ENCODE measurements at places on chromosomes 12 and 14. TPM values are rescaled to one million over a fixed set of nuclear protein-coding genes. Genes with fewer than 3 reads are reported as not detected.

- no peak for DNase-seq
Observed at GRCh38 chr12:26378711-26379110, 183.3 kb downstream of the SSPN start.

DNA sequence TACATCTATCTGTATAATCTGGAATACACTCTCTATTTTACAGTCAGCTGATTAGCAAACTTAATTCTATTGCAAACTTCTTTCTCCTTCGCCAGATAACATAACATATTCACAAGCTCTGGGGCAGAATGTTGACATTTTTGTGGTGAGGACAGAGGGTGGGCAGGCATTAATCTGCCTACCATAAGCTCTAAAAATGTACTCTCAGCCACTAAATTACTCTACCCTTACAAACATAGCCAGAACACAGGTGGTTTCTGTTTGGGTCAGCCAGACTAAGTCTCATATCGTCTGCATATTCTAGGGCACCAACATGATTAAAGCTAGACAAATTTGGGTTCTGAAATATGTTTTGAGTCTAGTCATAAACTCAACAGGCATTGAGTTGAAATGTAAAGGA, 90.1 kb downstream of the SLC6A15 start:
- DNase-seq = peak; percentile 37

- DNase-seq = no peak
Observed at GRCh38 chr12:122724641-122725243, 5.9 kb downstream of the HCAR1 start.

DNA sequence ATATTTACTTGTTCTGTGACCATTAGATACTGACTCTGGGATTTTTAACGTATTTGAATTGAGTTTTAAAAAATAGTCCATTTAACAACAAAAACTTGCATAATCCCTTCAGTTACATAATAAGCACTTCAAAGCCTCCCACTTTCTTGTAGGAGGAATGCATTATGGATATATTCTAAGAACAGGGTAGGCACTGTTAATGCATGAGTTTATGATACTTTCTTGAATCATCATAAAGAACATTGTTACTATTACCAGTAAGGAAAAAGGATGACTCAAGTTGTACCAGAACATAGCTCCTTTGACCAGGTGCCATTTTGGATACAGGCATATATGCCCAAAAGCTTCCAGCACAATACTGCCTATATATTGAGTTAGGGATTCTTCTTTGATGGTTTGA, 671.4 kb downstream of the GALC start:
- DNase-seq = no peak

DNA sequence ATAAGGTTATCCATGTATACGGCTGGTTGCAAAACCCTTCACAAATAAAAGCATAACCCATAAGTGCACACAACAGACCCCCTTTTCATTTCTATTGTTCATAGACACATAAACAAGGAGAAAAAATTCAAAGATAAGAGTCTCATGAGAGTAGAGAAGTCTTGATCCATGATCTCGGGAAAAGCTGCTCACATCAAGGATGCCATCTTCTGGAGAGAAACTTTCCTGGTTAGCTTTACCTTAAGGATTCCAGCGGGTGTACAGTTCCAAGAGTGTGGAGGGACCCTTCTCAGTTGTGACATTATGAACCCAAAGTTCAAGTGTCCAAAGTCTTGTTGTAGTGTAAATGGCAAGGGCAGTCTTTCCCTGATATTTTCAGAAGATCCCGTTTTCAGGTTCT, 144.5 kb downstream of the LLPH start:
- DNase-seq = no peak

DNA sequence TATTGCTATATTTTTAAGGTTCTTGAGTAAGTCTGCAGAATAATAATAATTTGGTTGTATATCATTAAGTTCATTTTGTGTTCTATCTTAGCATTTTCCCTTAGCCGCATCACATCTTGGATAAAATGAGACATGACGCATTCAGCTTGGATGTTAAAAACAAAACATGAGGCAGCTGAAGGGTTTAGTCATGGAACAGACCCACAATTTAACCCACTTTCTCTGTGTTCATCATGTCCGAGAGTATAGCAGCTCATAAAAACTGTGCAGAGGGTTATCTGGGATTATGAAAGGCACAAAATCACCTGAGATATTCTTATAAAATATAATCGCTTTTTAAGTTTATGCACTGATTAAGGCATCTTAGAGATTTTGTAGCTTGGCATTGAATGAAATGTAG, 219.3 kb downstream of the TRHDE start:
- DNase-seq = peak; percentile 45

DNA sequence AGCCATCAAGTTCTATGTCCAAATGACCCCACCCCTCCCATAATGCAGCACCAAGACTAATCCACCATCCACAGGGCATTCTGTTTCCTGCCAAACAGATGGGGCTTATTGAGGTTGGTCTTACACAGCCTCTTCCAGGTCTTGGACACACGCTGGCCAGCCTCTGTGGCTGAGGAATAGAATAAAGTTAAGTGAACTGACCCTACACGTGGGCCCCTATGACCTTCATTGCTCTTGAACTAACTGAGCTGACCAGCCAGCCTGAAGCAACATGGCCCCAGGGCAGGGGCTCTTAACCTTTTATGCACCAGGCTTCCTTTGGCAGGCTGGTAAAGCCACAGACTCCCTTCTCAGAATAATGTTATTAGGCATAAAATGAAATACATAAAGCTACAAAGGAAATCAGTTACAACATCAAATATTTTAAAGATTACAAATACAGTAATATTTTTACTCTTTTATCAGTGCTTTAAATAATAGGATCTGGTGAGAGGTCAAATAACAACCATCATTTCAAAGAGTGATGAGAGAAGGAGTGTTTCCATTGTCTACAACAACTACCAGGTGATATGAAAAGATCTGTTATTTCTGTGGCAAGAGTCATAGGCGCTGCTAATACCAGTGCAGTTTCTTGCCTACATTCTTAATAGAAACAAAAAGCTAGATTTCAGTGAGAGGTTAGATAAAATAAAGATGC, 192.9 kb upstream of the NUDT4 start:
- no peak for DNase-seq

HOXC11 gene
- 0.08 TPM for polyA plus RNA-seq

- peak; percentile 27 for DNase-seq
Observed at GRCh38 chr12:122793685-122794106, 19.3 kb downstream of the CCDC62 start.

GPR135 gene
- polyA plus RNA-seq = 4.4 TPM

INHBC gene
- 0.16 TPM for polyA plus RNA-seq

- DNase-seq = no peak
Observed at GRCh38 chr12:124577986-124578385, 10.6 kb upstream of the NCOR2 start.

DNA sequence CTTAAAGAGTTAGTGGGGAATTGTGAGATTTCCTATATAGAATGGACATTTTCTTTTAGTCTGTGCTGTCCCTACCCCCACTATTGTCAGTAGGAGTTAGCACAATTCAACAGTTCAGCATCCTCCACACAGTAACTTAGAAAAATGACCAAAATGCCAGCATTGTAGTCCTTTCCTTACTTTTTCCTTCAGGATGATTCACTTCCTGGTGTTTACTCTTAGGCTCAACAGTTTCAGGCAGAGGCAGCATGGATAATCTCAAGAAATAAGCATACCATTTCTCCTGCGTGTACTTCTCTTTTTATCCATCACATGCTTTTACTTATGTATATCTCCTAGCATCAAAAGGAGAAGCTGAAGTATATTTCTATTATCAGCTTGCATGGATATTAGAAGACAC, 683.4 kb downstream of the SLC16A7 start:
- no peak for DNase-seq

- DNase-seq = no peak
Observed at GRCh38 chr12:120684523-120684932, 2.4 kb upstream of the MLEC start.

- DNase-seq = no peak
Observed at GRCh38 chr12:124036171-124036598, 63.2 kb downstream of the ZNF664 start.

- DNase-seq = peak; percentile 73
Observed at GRCh38 chr14:85471744-85472143, 58.2 kb upstream of the FLRT2 start.

DNA sequence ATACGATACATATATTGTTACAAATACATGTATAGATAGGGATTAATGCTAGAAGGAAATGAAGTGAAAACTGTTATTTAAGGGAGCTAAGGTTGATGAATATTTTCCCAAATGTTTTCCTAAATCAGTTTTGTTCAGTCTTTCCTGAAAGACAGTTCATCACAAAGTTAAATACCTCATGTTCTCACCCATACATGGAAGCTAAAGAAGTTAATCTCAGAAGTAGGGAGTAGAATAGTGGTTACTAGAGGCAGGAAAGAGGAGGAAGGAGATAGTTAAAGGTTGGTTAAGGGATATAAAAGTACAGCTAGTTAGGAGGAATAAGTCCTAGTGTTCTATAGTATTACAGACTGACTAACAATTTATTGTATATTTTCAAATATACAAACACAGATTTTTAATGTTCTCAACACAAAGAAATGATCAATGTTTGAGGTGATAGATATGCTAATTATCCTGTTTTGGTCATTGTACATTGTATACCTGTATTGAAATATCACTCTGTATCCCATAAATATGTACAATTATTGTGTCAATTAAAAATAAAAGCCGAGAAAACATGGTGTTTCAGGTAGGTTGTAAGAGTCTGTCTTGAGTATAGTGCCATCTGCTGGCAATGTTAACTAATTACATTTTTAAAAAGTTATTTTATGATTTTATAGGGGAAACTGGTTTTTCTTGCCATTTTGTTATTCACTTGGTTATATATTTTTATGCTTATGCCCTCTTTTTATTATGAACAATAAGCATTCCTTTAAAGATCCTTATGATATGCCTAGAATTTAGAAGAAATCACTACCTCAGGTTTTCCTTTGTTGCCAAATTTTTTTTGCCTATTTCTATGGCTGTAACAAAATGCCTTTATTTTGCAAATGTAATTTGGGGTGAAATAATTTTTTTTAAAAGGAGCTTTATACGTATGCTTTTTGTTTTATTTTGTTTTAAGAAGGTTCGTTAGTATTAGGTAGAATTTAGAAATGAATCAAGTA, 26.9 kb downstream of the ZDHHC17 start:
- peak; percentile 12 for DNase-seq

GRCh38 chr12:66596199-66596598, 82.7 kb downstream of the GRIP1 start:
- peak; percentile 26 for DNase-seq

GRCh38 chr14:34201909-34202637, 251.2 kb upstream of the EGLN3 start:
- DNase-seq = no peak

PPP1R36 gene
- polyA plus RNA-seq = 0.56 TPM

- DNase-seq = no peak
Observed at GRCh38 chr14:93705513-93706156, 82.7 kb downstream of the PRIMA1 start.

CLMN gene
- 1.6 TPM for polyA plus RNA-seq

ZDHHC22 gene
- 0.76 TPM for polyA plus RNA-seq

- no peak for DNase-seq
Observed at GRCh38 chr12:46303039-46303666, 34.3 kb upstream of the SLC38A1 start.

- no peak for DNase-seq
Observed at GRCh38 chr14:100110816-100111215, 45.6 kb downstream of the EVL start.

- DNase-seq = no peak
Observed at GRCh38 chr14:56145181-56145769, 27.1 kb downstream of the PELI2 start.

- no peak for DNase-seq
Observed at GRCh38 chr12:12521888-12522287, 40.8 kb downstream of the DUSP16 start.

DNA sequence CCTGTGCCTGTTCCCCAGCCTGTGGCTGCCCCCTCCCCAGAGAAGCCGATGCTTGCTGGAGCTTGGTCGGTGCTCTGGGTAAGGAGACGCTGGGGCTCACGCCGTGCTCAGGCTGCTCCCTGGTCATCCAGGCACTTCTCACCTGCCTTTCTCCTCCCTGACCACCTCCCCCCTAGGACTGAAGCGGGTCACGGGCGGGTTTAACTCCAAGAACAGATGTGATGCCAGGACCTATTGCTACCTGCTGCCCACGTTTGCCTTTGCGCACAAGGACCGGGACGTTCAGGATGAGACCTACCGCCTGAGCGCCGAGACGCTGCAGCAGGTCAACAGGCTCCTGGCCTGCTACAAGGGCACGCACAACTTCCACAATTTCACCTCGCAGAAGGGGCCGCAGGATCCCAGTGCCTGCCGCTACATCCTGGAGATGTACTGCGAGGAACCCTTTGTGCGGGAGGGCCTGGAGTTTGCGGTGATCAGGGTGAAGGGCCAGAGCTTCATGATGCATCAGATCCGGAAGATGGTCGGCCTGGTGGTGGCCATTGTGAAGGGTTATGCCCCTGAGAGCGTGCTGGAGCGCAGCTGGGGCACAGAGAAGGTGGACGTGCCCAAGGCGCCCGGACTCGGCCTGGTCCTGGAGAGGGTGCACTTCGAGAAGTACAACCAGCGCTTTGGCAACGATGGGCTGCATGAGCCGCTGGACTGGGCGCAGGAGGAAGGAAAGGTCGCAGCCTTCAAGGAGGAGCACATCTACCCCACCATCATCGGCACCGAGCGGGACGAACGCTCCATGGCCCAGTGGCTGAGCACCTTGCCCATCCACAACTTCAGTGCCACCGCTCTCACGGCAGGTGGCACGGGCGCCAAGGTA, 8.4 kb upstream of the EP400 start:
- DNase-seq = no peak

BDKRB2 gene
- 3.3 TPM for polyA plus RNA-seq

FOXN4 gene
- 0.07 TPM for polyA plus RNA-seq

DNA sequence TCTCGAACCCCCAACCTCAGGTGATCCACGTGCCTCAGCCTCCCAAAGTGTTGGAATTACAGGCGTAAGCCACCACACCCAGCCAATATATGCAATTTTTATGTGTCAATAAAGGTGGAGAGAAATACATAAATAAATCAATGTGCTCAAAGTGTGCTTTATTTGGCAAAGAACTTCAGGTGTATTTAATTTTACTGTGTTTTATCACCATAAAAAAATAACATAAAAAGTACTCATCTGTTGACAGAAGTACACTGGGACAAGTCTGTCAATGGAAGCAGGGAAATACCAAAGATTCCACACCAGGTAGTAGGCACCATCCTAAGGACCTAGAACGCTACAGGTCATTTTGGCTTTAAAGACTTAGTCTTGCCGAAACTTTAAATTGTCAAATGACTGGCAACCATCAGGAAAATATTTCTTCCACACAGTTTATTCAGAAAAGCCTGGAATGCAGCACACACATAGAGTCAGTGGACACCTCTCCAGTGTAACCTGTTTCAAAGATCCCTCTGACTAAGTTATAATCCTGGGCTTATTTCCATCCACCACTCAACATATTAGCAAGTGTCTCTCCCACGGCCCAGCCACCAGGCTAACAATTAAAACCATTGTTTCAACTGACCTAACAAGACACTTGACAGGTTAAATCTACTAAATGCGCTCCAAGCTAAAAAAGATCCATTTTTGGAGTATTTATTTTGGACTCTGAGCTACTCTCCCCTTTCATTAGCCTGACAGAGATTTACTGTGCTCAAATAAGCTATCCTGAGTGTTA, 4.2 kb downstream of the ERO1A start:
- DNase-seq = no peak

BORCS5 gene
- polyA plus RNA-seq = 8.9 TPM

Data from muscle of back (tissue), 13 donors.